ENCODE measurements at places on chromosomes 7 and 10. TPM values are rescaled to one million over a fixed set of nuclear protein-coding genes. Genes with fewer than 3 reads are reported as not detected.
A peak's percentile ranks its signal among the peaks of the same experiment; 100 is the strongest.

DNA sequence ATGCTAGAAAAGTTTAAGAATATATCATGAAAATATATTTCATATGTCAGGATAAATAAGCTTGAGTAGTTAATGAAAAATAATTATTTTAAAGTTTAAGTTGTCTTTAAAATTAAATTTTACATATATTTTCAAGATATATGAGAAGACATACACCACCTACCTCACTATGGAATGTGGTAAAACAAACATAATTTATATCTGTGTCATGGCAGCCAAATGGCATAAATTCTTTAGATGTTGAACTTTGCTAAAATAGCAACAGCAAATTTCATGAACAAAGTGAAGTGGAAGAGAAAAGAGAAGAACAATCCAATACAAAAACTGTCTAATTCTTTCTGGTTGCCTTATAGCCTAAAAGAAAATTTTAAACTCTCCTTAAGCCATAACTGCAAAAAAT lies 39.6 kb upstream of the SLC16A12 start:
- H3K36me3 ChIP-seq = no peaks in the 10 kb centered on the region
- no peaks in the 10 kb centered on the region for H3K27me3 ChIP-seq
- no peaks in the 10 kb centered on the region for H3K4me1 ChIP-seq
- H3K27ac ChIP-seq = no peak overlapping the region
- no peak for DNase-seq

Gene AKR1B15
- not detected for total RNA-seq

- no peak overlapping the region for H3K27ac ChIP-seq
- H3K4me3 ChIP-seq = no peak overlapping the region
- H3K36me3 ChIP-seq = no peaks in the 10 kb centered on the region
- peaks cover 14% of the 10 kb centered on the region for H3K4me1 ChIP-seq
- H3K27me3 ChIP-seq = no peaks in the 10 kb centered on the region
Measured at GRCh38 chr10:60384708-60385398, 4.8 kb downstream of the ANK3 start.

DNA sequence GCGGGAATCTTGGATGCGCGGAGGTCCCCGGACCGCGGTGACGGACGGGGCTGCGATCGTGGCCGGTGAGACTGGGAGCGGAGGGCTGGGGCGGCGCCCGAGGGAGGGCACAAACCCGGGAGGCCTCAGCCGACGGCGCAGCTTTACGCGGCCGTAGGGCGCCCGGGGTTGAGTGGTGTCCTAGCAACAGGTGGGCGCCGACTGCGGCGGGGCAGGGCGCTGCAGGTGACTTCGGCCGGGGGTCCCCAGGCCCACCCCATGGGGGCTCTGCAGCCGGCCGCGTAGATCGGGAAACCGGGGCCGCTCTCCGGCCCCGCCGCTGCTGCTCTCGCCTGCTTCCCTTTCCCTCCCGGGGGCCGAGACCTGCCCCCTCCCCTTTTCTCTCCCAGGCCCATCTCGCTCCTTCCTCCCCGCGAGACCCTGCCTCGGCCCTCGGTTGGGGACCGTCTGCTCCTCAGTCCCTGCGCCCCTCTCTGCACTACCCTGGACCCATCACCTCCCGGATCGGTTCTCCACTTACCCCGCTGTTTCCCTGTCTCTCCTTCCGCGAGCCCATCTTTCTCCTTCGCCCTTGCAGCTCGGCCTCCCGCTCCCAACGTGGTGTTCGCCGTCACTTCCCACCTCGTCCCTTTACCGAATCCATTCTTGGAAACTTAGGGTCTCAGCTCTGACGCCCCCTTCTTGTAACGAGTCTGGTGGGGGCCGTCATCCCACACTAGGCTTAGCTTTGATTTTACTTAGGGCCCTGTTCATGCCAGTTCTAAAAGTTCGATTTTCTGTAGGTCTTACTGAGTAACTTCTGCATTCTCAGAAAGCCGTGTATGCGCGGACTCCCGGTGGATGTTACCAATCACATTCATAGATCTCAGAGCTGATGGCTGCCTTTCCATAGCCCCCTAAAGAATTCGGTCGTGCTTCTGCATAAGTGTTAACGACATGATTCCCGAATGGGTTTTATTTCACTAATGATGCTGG lies 18.5 kb upstream of the ACBD5 start:
- peaks cover 23% of the 10 kb centered on the region for H3K4me1 ChIP-seq
- H3K27me3 ChIP-seq = peaks cover 38% of the 10 kb centered on the region
- no peaks in the 10 kb centered on the region for H3K36me3 ChIP-seq
- H3K27ac ChIP-seq = peak overlapping the region; percentile 63
- H3K4me3 ChIP-seq = peak overlapping the region; percentile 72

- H3K4me1 ChIP-seq = peaks cover 54% of the 10 kb centered on the region
- no peak for DNase-seq
- H3K27me3 ChIP-seq = no peaks in the 10 kb centered on the region
- peaks cover 63% of the 10 kb centered on the region for H3K36me3 ChIP-seq
- peak overlapping the region; percentile 93 for H3K27ac ChIP-seq
Measured at GRCh38 chr7:92830532-92831110, 5.8 kb downstream of the CDK6 start.

Gene FGF8
- not detected for total RNA-seq

Gene SCRN1
- 4.4 TPM for total RNA-seq

DNA sequence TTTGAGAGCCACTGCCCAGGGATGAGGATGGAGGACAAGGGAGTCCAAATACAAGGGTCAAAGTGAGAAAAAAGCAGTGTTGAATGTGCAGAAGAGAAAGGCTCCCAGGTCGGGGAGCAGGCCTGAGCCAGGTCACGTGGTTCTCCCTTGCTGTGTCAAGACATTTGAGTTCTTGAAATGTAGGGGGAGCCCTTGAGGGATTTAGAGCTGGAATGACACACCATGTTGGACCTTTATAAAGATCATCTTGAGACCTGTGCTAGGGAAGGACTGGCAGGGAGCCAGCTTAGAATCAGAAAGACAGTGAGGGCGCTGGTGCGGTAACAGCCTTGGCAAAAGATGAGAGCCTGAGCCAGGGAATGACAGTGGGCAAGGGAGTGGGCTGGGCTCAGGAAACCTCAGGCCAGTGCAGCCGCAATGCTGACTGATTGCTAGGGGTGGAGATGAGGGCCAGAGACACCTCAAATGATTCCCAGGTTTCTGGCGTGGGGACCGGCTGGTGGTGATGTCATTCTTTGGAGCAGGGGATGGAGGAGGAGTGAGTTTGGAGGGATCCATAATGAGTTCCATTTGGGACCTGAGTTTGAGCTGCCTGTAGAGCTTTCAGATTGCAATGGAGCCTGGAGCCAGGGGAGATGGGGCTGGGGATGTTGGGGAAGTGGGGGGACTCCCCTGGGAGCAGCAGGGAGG lies 120.1 kb downstream of the PTPN20 start:
- no peak overlapping the region for H3K27ac ChIP-seq
- no peak for DNase-seq
- H3K4me1 ChIP-seq = no peaks in the 10 kb centered on the region
- no peak overlapping the region for H3K4me3 ChIP-seq
- no peaks in the 10 kb centered on the region for H3K27me3 ChIP-seq
- H3K36me3 ChIP-seq = no peaks in the 10 kb centered on the region

- peaks cover 6% of the 10 kb centered on the region for H3K4me1 ChIP-seq
- H3K27me3 ChIP-seq = peaks cover 12% of the 10 kb centered on the region
- H3K36me3 ChIP-seq = peaks cover 21% of the 10 kb centered on the region
- H3K4me3 ChIP-seq = no peak overlapping the region
Measured at GRCh38 chr10:89342206-89342958, 14.6 kb downstream of the IFIT3 start.

DNA sequence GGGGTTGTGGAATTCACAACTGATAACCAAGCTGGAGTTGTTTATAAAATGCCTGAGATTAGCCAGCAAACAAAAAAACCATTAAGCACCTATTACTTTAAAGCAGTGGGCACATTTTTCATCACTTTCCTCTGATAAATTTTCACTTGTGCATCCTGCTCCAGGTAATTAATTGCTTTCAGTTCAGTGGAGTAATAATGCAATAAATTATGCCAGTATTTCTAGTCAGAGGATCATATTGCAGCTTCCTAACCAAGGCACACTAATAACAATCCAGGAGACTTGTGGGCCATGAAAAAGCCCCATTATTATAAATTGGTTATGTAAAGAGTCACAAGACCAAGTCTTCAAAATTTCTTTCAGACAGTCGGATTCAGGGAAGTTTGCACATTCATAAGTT lies 193.2 kb downstream of the LRMDA start:
- DNase-seq = no peak
- no peak overlapping the region for H3K4me3 ChIP-seq
- no peaks in the 10 kb centered on the region for H3K4me1 ChIP-seq
- H3K27ac ChIP-seq = no peak overlapping the region
- no peaks in the 10 kb centered on the region for H3K36me3 ChIP-seq

GRCh38 chr7:38568497-38568896 lies 62.7 kb downstream of the AMPH start:
- no peaks in the 10 kb centered on the region for H3K36me3 ChIP-seq
- peaks cover 3% of the 10 kb centered on the region for H3K27me3 ChIP-seq
- DNase-seq = no peak
- no peak overlapping the region for H3K27ac ChIP-seq

DNA sequence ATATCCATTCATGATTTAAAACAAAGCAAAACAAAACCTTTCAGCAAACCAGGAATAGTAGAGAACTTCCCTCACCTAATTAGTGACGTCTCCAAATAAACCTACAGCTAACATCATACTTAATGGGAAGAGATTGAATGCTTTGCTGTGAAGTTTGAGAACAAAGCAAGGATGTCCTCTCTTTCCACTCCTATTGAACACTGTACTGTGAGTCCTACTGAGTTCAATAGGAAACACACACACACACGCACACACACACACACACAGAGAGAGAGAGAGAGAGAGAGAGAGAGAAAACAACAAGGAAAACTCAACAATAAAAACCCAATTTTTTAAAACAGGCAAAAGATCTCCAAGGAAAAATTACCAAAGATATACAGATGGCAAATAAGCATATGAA lies 32.3 kb downstream of the PODXL start:
- H3K27ac ChIP-seq = no peak overlapping the region
- peaks cover 13% of the 10 kb centered on the region for H3K4me1 ChIP-seq
- no peaks in the 10 kb centered on the region for H3K36me3 ChIP-seq
- DNase-seq = no peak
- peaks cover 5% of the 10 kb centered on the region for H3K27me3 ChIP-seq

GRCh38 chr10:18446205-18446604 lies 205.2 kb downstream of the NSUN6 start:
- H3K36me3 ChIP-seq = no peaks in the 10 kb centered on the region
- no peak overlapping the region for H3K4me3 ChIP-seq
- DNase-seq = no peak
- H3K27me3 ChIP-seq = peaks cover 6% of the 10 kb centered on the region

- H3K4me1 ChIP-seq = peaks cover 9% of the 10 kb centered on the region
- no peak overlapping the region for H3K4me3 ChIP-seq
- no peak for DNase-seq
- peaks cover 3% of the 10 kb centered on the region for H3K27me3 ChIP-seq
- H3K27ac ChIP-seq = no peak overlapping the region
Measured at GRCh38 chr7:70182521-70182920, 584.2 kb downstream of the AUTS2 start.

- no peak for DNase-seq
- H3K4me3 ChIP-seq = no peak overlapping the region
- peaks cover 3% of the 10 kb centered on the region for H3K27me3 ChIP-seq
- H3K4me1 ChIP-seq = no peaks in the 10 kb centered on the region
- no peaks in the 10 kb centered on the region for H3K36me3 ChIP-seq
- no peak overlapping the region for H3K27ac ChIP-seq
Measured at GRCh38 chr10:34530778-34531177, 284.3 kb downstream of the PARD3 start.

DNA sequence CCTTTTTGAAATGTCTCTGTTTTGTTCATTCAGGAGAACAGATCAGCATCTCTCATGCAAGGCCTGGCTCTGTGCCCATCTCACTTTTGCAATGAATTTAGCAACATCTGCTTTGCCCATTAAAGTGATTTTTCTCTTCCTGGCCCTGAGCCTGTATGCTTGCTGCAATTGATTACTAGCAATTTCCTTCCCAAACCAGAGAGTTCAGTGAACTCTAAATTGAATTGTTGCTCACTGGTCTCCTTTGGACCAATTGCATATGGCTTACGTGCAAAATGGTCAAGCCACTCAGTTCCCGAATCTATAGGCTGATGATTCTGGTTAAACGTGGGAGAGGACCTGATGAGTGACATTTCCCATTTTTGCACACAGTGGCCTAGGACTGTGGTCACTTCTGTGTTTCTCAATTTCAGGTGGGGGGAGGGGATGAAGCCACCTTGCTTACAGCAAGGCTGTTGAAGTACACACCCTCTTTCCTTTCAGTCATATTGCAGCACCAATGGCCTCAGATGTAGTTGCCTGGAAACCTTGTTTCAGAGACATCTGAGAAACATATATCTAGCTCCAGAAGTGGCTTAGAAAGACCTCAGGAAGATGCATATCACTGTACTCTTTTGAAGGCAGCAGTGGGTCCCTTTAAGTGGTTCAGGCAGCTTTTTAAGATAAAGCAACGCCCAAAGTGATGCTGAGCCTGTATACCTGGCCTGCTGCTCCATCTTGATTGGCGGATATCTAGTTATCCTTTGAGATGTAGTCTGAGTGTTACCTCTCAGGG lies 201.4 kb downstream of the PTEN start:
- H3K36me3 ChIP-seq = no peaks in the 10 kb centered on the region
- H3K27ac ChIP-seq = no peak overlapping the region
- H3K4me3 ChIP-seq = no peak overlapping the region
- peaks cover 69% of the 10 kb centered on the region for H3K4me1 ChIP-seq
- peak; percentile 52 for DNase-seq
- peaks cover 24% of the 10 kb centered on the region for H3K27me3 ChIP-seq

- no peak overlapping the region for H3K27ac ChIP-seq
- no peaks in the 10 kb centered on the region for H3K4me1 ChIP-seq
- H3K4me3 ChIP-seq = no peak overlapping the region
- no peak for DNase-seq
- no peaks in the 10 kb centered on the region for H3K27me3 ChIP-seq
Measured at GRCh38 chr7:16040346-16040745, 353.9 kb upstream of the MEOX2 start.

Gene ZNF853
- total RNA-seq = 1.3 TPM

GRCh38 chr7:137966641-137967142 lies 35.2 kb downstream of the CREB3L2 start:
- peaks cover 30% of the 10 kb centered on the region for H3K4me1 ChIP-seq
- H3K36me3 ChIP-seq = peaks cover 6% of the 10 kb centered on the region
- no peak overlapping the region for H3K27ac ChIP-seq
- no peaks in the 10 kb centered on the region for H3K27me3 ChIP-seq

Gene NEBL
- total RNA-seq = 0.04 TPM

DNA sequence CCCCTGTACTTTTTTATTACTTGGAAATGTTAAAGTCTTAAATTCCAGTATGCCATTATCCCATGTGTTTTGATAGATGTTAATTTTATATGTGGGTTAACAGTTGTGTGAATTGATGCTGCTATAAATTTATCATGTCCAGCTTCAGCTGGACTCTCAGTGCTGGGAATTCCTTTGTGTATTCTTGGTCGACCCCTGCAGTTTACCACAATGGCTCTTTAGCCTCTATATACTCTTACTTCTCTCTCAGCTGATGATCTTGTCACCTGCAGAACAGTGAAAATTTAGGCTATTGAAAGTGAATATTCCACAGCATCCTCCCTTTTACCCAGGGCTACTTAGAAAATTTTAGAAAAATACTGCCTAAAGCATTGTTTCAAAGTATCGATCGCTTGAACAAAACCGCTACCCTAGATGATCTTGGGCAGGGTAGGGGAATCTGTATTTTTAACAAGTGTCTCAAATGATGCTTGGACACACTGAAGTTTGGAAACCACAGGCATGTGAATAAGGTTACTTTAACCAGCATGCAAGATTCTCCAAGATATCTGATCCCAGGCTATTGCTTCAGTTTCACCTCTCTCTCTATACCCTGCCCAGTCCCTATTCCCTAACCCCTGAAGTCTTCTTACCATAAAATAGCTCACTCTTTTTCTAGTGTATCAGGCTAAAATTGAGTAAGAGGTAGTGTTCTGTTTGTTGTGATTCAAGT lies 25.4 kb downstream of the LCOR start:
- H3K27me3 ChIP-seq = no peaks in the 10 kb centered on the region
- peaks cover 33% of the 10 kb centered on the region for H3K36me3 ChIP-seq
- DNase-seq = no peak
- H3K4me3 ChIP-seq = no peak overlapping the region

Data from activated CD4-positive, alpha-beta T cell treated with anti-CD3 and anti-CD28 coated beads for 36 hours (primary cell).